ENCODE measurements at places on chromosomes 2 and 18. TPM values are rescaled to one million over a fixed set of nuclear protein-coding genes. Genes with fewer than 3 reads are reported as not detected.

Gene CYTIP
- 6.3 TPM for total RNA-seq

Gene SNTG2
- total RNA-seq: 5.2 TPM

Gene LIPG
- total RNA-seq: 1.2 TPM

Gene CHAC2
- 3.1 TPM for total RNA-seq

Gene KCNE4
- 23.0 TPM for total RNA-seq

Gene RBM44
- total RNA-seq: 0.60 TPM

Gene MERTK
- total RNA-seq: 34.2 TPM

DNA sequence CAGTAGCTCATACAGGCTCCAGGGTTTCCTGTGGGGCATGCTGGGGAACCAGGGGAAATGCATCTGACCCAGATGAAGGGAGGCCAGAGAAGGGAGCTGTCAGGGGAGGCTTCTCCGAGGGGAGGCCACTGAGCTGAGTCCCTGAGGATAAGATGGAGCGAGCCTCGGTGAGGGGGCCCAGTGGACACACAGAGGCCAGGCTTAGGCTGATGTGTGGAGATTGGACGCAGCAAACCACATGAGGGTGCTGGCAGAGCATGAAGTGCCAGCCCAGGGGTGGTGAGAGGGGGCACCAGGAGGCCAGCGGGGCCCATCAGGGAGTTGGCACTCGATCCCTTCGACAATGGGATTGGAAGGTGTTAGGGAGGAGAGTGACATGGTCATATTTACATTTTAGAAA, 235.0 kb downstream of the KLHL29 start:
- no peak for DNase-seq

DNA sequence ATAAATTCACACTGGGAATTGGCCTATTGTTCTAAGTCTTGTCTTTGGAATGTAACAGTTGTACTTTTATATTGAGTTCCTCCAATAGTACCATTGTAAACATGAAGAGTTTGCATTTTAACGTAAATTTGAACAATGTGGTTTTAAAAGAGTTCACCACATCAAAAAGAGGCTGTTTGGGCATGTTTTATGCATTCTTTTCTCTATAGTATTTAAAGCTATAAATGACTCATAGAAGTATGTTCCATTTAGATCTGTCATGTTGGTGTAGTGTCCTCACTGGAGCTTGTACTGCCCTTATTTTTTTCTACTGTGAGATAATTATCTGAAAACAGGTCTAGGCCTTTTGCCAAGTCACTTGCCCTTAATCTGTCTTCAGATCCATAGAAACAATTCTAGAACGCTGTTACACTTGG, 141.9 kb downstream of the RHBDD1 start:
- DNase-seq: no peak

DNA sequence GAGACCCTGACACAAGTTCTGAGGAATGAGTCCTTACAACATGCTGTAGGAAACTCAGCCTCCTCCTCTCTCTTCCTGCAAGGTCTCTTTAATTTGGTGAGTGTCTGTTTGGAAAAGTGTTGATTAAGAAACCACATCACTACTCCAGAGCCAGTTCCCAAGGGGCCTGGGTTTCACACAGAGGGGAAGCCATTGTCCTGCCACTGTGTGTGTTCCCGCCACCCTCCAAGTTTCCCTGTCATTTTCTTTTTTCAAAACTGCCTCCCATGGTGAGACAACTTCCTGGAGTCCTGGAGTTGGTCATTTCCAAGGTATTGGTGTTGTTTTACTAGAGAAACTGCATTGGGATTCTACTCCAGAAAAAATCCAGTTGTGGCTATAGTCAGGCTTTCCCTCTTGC, 232.0 kb upstream of the PARD3B start:
- DNase-seq: no peak

DNA sequence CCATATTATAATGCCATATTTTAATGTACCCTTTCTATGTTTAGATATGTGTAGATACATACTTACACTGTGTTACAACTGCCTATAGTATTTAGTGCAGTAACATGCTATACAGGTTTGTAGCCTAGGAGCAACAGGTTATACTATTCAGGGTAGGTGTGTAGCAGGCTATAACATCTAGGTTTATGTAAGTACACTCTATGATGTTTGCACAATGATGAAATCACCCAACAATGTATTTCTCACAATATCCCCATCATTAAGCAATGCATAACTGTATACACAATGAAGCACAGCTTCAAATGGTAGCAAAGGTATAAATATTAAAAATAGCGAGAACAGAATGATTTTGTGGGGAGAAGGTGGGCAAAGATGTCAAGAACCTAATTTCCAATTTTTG, 117.8 kb downstream of the DYM start:
- DNase-seq: no peak

- DNase-seq: no peak
Observed at GRCh38 chr2:10392951-10393639, 55.0 kb downstream of the ODC1 start.

DNA sequence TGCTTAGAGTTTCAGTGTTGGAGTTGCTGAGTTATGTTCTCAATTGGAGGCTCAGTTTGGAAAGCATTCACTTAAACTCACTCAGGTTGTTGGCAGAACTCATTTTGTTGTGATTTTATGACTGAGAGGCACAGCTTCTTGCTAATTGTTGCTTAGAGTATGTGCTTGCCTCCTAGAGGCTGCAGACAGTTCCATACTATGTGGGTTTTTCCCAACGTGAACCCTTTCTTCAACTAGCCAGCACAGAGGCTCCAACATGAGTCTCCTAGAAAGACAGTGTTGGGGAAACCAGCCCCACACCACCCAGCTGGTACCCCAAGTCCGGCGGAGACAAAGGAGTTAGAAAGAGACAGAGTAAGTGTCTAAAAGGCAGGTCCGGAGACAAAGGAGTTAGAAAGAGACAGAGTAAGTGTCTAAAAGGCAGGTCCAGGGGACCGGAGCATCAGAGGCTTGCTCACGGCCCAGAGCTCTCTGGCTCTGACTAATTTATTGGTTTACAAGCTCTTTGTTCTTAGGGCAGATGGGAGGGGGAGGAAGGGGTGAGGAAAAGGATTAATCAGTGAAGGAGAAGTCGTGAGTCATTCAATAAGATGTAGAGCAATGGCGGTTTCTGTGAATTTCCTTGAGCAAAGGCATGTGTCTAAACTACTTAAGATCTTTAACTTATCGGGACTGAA, 999.7 kb upstream of the LRRTM1 start:
- DNase-seq: no peak

DNA sequence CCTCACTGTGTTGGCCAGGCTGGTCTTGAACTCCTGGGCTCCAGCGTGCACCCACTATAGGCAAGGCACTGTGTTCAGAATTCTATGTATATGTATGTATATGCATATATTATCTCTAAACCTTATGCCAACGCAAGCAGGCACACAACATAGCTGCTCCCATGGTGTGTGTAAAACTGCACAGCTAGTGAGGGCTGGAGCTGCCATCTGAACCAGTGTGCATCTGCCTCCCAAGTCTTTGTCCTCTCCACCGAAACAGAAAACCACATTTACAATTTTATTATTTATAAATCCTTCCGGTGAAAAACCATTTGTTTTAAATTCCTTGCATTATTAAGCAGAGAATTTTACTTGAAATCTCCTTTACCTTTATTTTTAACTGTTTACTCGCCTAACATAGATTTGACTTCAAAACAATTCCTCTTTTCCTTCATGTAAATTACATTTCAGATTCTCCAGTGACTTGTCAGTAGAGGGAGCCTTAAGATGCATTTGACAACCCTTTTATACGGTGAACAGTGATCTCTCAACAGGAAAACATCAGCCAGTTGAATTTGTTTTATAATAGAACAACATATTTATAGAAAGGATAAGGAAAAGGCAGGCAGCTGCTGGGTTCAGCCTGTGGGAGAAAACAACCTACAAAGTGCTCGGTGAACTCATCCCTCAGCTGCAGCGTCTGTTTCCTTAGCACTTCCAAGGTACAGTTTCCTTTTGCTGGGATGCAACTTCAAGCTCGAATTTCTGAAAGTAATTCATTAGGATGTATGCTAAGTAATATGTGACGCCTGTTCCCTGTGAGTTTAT, 101.2 kb downstream of the MYT1L start:
- DNase-seq: no peak

DNA sequence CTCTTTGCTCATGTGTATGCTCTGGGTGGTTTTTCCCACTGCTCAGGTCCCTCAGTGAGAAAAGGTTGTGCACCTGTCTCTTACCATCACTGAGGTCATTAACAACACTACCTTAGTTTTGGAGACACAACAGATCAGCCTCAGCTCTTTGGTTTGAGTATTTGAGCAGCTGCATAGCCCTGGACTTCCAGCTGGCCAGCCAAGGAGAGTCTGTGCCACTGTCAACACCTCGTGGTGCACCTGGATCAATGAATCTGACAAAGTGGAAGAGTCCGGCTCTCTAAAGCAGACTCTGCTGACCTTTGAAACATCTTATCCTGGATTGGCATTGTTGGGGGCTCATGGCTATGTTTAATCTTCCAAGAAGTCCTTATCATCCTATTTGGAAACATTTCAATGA, 30.0 kb downstream of the SERPINB8 start:
- no peak for DNase-seq

DNA sequence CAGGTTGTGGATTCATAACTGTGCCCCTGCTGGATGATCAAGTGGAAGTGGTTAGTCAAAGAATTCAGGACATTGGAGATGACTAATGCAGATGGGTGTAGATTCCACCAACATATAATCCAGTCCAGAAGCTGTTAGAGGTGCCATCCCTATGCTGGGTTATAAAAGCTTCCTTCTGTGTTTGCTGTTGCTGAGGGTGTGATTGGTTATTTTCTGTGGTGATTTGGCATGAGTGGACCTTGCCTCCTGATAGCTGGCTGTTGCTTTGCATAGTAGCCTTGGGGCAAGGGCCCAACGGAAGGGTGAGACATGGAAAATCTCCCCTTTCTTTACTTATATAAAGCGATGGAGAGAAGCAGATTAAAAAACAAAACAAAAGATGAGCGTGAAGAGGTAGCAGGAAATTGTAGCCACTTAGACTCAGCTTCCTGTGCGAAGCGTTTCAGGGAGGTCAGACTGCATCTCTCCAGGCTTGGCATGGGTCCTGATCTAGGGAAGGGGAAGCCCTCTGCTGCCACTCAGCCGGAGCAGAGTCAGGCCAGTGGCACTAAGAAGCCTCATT, 190.4 kb downstream of the FMNL2 start:
- DNase-seq: no peak

- no peak for DNase-seq
Observed at GRCh38 chr2:207706936-207707860, 4.2 kb upstream of the CCNYL1 start.

DNA sequence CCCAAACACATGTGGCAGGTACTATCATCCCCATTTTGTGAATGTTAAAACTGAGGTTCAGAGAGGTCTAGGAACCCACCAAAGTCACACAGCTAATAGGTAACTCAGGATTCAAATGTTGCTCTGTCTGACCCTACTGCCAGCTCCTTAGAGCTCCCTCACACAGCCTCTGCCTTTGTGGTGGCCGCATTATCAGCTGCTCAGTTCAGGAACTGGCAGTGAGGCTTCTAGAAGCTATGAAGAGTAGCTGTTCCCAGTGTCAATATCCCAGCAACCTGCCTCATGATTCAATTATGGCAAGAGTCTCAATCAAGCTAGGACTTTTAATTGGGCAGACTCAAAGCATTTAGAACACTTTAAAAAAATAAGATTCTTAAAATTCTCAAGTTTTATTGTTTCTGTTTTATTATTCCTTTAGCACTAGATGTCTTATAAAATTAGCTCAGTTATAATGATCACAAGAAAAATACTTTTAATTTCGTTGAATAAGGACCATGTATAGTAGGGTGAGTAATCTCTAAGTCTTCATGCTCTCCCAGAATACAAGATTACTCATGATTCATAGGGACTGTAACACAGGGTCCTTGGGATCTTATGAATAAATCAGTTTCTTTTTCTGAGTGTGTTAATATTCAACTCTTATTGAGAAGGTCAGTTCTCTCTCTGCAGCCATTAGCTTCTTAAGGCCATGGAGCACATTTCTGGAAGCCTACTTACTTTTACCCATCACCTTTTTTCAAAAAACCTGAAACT, 342.7 kb downstream of the RND3 start:
- no peak for DNase-seq

DNA sequence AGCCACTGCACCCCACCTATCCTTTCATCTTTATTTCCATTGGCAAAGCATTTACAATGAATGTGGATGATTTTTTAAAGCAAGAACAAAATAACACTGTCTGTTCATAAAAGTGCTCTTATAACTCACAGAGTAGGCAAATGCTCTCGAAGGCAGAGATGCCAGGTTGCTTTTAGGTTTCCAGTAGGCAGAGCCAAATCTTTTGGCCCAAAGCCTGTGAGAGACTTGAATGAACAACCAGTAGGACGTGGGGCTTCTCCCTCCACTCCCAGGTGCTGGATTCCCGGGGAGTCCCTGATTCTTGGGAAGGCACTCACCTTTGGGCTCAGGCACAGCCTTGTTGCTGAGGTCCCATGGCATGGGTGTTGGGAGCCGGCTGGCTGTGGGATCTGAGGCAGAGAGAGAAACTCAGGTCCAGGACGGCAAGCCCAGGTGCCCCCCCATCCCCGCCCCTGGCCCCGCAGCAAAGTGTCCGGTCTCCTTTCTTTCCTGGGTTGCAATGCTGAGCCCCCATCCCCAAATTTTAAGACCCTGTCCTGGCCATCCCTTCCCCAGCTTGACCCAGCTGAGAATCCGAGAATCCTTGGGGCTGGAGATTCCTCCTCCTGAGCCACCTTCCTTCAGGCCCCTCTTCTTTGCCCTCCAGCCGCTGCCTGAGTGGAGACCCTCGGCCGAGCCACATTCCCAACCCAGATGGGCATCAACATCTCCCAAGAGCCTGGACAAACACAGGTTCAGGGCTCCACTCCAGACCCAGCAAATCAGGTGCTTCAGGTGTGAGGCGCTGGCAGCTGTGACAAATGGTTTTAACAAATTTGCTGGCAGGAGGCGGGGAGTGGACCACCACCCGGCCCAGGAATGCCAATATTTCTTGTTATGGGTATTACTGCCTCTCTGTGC, 5.8 kb downstream of the NEURL3 start:
- no peak for DNase-seq

DNA sequence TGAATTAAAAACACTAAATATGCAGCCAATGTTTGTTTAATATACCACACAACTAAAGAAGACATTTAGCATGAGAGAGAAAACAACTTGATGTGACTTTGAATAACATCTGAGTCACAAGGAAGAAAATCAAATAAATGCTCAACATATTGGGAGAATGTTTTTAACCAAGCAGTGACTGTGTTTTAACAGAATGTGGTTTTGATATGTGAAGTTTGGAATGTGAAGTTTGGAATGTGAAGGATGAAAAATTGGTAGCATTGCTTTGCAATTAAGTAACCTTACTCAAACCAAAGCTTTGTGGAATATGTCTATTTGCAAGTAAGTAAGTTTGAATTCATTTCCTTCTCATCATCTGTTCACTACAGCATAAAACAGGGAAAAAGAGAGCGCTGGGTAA, 128.2 kb upstream of the DNAJC10 start:
- no peak for DNase-seq
